ENCODE measurements at places on chromosomes 3 and 15. TPM values are rescaled to one million over a fixed set of nuclear protein-coding genes. Genes with fewer than 3 reads are reported as not detected.

Gene CD200
- total RNA-seq = 3.9 TPM

- no peak for DNase-seq
Measured at GRCh38 chr15:101437618-101438481, 51.7 kb downstream of the PCSK6 start.

DNA sequence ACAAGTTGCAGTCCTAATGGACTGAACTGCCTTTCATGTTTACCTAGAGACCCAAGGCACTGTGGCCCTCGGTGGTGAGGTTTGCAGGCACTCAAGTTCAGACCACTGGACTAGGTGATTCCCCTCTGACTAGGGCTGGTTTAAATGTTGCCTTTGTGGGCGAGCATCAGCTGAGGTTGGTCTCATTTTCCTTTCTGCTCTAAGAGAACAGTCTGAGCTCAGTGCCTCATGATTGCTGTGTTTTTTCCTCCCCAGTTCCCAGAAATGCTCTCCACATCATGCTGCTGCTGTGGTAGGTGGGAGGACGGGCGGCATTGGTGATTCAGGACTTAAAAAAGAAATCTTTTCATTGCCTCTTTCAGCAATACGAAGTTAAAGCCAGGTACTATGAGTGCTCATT lies 237.2 kb downstream of the MBNL1 start:
- DNase-seq = no peak

GRCh38 chr15:78604420-78604819 lies 16.4 kb downstream of the CHRNA3 start:
- no peak for DNase-seq

DNA sequence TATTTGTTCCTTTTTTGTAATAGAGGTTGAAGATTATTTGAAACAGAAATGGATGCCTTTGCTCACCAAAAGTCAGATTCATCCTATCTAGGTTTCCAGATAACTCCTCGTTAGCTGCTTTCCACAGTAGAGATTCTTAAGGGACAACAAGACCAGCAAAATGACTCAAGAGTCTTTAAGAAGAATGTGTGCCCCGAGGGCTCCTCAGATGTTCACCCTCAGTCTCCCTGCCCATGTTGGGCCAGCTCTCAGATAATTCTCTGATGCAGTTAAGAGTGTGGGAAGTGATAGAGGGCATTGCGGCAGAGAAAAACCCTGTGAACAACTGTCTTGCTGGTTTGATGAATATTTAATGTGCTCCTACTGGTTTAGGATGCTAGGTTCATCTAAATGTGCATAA lies 251.1 kb downstream of the PTPRG start:
- DNase-seq = no peak

Measured in epithelial cell of proximal tubule (primary cell).